ENCODE measurements at places on chromosomes 1 and 21. TPM values are rescaled to one million over a fixed set of nuclear protein-coding genes. Genes with fewer than 3 reads are reported as not detected.
A peak's percentile ranks its signal among the peaks of the same experiment; 100 is the strongest.

Gene ZNF670
- 25.3 TPM for total RNA-seq

Gene PLOD1
- 15.5 TPM for total RNA-seq

Gene TMEM52
- 1.6 TPM for total RNA-seq

Gene JAM2
- 15.5 TPM for total RNA-seq

Gene SYT6
- total RNA-seq: 12.6 TPM

Gene CD5L
- under 0.01 TPM for total RNA-seq

Gene A3GALT2
- total RNA-seq: not detected

Gene S100A2
- not detected for total RNA-seq

Gene SEC16B
- total RNA-seq: not detected

Gene HFM1
- 69.3 TPM for total RNA-seq

Gene RPAP2
- 26.1 TPM for total RNA-seq

Gene KANK4
- total RNA-seq: 1.2 TPM

Gene PADI1
- total RNA-seq: not detected

Gene DMRTA2
- 1.2 TPM for total RNA-seq

Gene HSD11B1
- not detected for total RNA-seq

Gene GALNT2
- total RNA-seq: 62.8 TPM

Gene DNALI1
- 2.9 TPM for total RNA-seq

DNA sequence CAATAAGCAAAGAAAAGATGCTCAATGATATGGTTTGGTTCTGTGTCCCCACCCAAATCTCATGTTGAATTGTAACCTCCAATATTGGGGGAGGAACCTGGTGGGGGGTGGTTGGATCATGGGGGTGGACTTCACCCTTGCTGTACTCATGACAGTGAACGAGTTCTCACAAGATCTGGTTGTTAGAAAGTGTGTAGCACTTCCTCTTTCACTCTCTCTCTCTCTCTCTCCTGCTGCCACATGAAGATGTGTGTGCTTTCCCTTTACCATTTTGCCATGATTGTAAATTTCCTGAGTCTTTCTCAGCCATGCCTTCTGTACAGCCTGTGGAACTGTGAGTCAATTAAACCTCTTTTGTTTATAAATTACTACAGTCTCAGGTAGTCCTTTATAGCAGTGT, 248.4 kb downstream of the HHIPL2 start:
- DNase-seq: no peak

GRCh38 chr1:147388969-147389368, 146.5 kb downstream of the CHD1L start:
- DNase-seq: no peak

- no peak for DNase-seq
These were observed 10.2 kb upstream of the PLXNA2 start for GRCh38 chr1:208254376-208254775.

DNA sequence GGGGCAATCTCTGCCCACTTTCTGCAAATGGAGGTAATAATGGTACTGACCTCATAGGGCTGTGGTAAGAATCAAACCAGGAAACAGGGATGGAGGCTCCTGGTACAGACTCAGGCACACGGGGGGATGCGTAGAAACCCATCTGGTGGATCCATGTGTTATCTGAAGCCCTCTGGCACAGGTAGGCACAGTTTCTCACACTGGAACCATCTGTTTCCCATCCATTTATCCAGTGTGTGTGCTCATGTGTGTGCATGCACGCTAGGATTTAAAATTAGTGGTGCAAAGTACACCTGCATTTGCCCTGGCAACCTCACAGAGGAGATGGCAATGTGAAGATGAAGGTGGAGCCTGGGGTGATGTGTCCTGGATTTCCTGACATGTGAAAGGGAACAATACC, 103.3 kb downstream of the RAVER2 start:
- no peak for DNase-seq

DNA sequence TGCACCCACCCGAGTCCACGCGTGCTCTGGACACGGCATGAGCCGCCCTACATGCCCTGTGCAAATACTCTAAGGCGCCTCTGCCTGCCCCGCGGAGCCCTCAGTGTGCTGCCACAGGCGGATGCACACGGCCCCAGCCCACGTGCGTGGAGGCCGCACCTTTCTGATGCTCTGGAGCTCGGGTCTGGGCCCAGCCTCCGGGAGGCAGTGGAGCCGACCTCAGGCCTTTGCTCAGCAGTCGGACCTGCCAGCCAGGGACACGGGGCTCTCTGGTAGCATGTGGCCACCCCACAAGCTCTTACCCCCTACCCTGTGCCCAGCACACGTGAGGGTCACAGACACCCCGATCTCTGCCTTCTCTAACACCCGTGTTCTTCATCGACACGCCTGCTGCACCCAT, 2.1 kb downstream of the TMEM240 start:
- no peak for DNase-seq

- no peak for DNase-seq
These were observed 25.9 kb downstream of the ATG4C start for GRCh38 chr1:62809788-62810187.

DNA sequence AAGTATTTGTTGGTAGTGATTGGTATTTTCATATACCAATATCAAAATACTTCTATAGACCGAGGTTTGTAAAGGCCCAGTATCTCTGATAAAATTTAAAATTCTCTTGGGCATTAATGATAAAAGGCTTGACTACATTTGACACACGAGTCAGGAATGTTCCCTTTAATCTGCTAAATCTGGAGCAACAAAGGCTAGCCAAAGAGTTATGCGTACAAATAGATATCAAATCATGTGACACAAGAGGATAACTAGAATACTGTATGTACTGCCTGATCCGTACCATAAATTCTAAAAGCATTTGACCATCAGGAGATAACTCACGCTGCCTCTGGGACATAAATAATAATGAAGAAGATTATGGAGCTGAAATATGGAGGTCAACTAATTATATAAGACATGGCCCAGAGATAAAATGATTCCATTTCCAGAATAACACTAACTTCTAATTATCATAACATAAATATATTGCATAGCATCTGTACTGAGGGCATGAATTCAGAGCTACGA, 64.2 kb upstream of the SH3GLB1 start:
- DNase-seq: no peak

DNA sequence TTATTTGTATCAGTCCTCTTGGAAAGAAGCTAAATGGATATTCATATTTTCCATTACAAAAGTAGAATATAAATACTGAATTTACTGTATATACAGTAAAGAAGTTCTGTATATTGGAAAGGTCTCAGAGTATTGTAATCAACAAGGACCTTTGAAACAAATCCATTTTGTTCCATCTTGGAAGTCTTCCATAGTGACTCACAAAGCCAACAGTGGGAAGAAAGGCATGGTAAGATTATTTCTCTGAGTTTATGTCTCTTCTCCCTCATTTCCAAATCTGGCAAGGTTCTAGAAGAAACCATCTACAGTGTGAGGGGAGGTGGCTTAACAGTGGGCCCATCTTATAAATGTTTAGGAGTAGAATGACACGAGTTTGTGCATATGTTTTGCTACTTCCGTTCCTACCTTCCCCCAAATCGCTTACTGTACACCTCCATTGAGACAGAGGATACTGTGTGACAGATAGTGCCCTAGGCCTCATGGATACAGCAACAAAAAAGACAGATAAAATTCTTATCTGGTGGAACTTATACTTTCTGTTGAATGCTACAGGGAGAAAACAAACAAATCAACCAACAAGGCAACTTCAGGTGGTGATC, 22.1 kb upstream of the SSX2IP start:
- DNase-seq: no peak

- DNase-seq: peak; percentile 92
These were observed at the start of gene RGS2 for GRCh38 chr1:192808518-192809306. RGS2 (plus strand) TSS chr1:192809039; CDS start chr1:192809072, 33 bp downstream.

- DNase-seq: no peak
These were observed 243.6 kb downstream of the SIPA1L2 start for GRCh38 chr1:232386294-232386693.

GRCh38 chr1:235996048-235996785, 68.7 kb downstream of the NID1 start:
- DNase-seq: no peak

DNA sequence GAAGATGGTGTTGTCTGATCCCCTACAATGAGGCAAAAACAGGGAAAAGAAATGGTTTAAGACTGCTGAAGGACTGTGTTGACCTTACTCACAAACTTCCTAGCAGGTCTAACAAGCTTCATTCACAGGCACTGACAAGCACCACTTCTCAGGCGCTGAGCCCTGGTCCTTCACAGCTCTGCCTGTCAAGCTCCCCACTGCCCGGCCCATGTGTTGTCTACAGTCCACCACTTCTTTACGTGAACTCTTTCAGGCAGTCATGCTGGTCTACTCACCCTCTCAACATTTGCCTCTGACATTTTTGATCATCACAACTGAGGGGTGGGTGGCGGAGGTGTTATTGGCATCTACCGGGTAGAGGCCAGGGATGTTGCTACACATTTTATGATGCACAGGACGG, 40.7 kb upstream of the MYBPHL start:
- no peak for DNase-seq

GRCh38 chr1:224160171-224160682, 22.8 kb upstream of the DEGS1 start:
- no peak for DNase-seq

GRCh38 chr1:117396074-117396473, 28.8 kb downstream of the MAN1A2 start:
- no peak for DNase-seq

DNA sequence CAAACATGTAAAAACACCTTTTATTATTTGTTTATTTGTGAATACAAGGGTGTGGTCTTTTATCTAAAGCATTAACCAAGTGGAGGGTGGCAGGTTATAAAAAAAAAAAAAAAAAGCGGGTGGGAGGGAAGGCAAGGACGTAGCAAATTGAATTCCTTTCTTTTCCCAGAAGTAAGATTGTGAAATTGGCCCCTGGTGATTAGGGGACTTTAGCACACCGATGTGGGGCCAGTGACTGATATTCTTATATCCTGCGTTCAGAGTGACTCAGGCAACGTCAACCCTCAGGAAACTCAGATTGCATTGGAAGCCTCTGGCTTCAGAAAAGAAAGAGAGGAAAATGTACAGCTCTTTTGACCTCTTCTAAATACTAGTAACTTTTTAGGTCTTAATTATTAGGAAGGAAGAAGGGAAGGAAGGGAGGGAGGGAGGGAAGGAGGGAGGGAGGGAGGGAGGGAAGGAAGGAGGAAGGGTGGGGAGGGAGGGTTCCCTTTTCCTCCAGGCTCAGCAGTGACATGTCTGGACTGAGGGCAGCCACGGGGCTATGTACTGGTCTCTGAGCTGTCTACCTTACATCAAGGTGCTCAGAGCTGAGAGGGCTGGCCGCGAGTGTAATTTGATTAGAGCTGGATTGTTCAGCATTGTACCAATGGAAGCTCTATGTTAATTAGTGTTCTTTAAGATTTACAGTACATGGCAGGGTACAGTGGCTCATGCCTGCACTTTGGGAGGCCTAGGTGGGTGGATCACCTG, 30.2 kb downstream of the EVA1C start:
- DNase-seq: no peak

GRCh38 chr1:46996659-46997281, 26.7 kb upstream of the CYP4X1 start:
- DNase-seq: no peak

DNA sequence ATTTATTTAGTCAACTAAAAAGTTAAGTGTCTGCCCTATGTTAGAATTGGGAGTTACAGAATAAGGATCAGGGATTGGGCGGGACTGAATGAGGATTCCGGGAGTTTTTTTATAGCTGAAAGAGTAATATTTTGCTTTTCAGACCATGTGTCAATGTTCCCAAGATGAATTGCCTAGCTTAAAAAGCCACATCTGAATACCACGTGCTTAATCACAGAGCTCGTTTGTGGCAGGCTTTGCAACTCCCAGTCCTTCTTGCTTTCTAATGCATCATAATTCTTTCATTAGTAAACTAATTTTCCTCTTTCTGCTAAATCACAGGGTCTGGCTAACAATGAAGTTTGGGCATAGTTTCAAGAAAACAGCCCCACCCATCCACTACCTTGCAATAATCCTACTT, 4.2 kb upstream of the BCL10 start:
- no peak for DNase-seq

GRCh38 chr1:221824025-221824424, 82.1 kb upstream of the DUSP10 start:
- DNase-seq: no peak

DNA sequence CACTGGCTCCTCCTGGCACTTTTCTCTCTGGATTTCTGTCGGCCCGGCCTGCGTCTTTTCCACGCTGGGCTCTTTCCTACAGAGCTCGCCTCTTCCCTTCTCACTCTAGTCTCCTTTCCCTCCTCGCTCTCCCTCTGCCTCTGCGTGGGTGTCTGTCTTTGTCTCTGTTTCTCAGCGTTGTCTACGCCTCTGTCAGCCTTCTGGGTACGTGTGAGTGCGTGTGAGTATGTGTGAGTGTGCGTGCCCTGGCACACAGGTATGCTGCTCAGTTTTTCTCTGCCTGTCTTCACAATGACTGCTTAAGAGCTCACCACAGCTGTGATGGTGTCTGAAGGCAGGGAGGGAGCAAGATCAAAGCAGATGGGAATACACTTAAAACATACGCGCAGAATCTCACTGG, 77.7 kb downstream of the KIRREL1 start:
- DNase-seq: no peak

DNA sequence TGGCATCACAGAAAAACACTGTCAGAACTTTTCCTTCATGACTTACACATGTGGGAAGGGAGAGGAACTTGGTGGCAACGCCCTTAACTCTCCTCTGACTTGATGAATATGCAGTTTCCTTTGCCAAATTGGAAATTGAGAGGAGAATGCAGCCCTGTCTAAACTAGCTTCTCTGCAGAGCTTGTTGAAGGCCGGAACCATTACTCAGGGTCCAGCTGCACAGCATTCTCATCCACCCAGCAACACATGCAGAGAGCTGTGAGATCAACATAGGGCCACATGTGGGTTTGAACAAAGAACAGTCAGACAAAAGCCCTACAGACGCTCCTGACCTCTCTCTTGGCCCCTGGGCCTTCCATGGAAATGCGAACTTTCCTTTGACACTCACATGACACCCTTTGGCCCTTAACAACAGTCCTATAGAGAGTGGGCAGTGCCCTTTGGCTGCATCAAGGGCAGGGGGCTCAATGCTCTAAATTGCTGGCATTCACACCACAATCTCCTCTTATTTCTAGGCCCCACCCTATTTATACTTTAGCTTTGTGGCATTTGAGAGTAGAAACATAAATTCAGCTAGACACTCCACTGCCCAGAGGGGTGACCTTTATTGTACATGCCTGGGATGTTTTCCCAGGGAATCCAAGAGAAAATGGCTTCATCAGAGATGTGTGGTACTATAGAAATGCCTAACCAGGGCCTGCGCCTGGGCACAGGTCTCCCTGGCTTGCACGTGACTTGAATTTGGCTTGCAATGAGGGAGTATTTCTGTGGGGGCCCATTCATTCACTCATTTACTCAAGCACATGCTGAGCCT, 64.4 kb downstream of the CDC7 start:
- DNase-seq: no peak

DNA sequence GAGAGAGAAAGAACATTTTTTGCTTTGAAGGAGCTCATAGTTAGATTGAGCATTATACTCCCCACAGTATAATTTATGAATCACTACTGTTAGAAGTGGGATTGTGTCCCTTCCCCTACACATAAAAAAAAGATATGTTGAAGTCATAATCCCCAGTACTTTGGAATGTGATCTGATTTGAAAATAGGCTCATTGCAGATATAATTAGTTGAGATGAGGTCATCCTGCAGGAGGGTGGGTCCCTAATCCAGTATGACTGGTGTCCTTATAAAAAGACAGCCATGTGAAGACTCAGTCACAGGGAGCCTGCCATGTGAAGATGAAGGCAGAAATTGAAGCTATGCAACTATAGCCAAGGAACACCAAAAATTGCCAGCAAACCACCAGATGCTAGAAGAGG, 76.4 kb downstream of the TGFB2 start:
- no peak for DNase-seq

- no peak for DNase-seq
These were observed 24.1 kb downstream of the CHI3L2 start for GRCh38 chr1:111251570-111251969.

Data from frontal cortex (tissue), 4 donors.